ENCODE measurements at places on chromosomes 16 and 17.

- DNase-seq: peak; percentile 83
Measured at GRCh38 chr17:50630524-50631194, 4.0 kb upstream of the ABCC3 start.

DNA sequence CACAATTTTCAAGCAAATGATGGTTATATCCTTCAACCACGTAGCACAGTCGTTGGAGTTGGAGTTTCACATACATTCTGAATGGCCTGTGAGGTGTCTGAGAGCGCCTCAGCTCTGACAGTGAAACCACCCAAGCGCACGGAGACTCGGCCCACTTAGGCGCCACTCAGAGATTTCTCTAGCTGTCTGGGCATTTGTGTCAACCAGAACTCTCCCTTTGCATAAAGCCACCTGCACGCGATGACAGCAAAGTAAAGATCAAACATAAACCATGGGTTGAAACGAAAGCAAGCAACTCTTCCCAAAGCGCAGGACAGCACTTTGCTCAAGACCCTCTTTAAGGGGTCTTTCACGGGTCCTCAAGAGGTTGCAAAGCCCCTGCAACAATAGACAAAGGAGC, 533 bp downstream of the SLC6A4 start:
- no peak for DNase-seq

GRCh38 chr17:19238167-19238505, 970 bp downstream of the EPN2 start:
- DNase-seq: peak; percentile 53

DNA sequence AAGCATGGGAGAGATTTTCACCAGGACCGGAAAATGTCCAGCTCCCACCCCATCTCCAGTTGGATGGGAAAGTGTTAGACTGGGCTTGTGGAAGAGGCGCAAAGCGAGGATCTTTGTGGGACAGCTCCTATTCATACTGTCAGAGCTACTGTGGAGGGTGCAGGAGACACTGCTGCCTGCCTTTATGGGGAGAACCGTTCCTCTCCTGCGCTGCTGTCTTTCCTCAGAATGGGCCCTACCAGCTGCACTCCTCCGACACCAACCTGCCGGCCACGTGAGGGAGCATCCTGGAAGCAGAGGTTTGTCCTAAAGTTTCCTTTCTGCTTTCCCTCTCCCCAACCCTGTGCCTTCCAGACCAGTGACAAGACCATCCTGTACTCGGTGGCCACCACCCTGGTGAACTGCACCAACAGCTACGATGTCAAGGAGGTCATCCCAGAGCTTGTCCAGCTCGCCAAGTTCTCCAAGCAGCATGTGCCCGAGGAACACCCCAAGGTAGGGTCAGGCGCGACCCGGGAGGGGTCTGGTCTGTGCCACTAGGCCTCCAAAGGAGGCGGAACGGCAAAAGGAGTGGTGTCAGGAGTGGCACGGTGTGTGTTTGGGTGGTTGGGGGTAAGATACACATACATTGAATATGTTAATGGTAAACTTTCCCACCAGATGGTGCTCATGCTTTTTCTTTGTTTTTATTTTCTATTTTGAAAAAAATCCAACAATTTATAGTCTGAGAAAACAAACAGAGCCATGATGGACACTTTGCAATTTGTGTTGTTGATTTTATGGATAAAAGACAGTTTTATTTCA, 23.0 kb downstream of the SLC35G3 start:
- peak; percentile 34 for DNase-seq

DNA sequence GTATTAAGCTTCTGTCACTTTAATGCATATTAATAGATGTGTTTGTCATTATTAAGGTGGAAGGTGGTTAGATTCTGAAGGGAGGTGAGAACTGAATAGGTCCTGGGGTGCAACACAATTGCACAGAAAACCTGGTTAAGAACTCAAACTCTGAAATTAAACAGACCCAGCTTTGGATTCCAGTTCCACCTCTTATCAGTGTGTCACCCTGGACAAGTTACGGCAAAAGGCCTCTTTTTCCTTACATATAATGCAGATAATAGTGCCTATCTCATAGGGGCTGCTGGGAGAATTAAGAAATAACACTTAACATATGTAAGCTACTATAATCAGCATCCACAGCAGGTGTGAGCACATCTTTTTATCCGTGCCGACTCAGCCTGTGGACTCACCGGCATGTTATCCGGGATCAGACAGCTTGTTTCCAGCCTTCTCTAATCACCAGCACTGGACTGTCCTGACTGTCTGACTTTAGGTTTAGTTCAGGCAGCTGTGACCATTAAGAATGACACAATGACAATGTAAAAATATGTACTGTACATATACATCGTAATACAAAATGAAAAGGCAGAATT, 31.4 kb downstream of the TEX2 start:
- no peak for DNase-seq

GRCh38 chr17:48441231-48441711, 11.3 kb upstream of the SKAP1 start:
- no peak for DNase-seq

DNA sequence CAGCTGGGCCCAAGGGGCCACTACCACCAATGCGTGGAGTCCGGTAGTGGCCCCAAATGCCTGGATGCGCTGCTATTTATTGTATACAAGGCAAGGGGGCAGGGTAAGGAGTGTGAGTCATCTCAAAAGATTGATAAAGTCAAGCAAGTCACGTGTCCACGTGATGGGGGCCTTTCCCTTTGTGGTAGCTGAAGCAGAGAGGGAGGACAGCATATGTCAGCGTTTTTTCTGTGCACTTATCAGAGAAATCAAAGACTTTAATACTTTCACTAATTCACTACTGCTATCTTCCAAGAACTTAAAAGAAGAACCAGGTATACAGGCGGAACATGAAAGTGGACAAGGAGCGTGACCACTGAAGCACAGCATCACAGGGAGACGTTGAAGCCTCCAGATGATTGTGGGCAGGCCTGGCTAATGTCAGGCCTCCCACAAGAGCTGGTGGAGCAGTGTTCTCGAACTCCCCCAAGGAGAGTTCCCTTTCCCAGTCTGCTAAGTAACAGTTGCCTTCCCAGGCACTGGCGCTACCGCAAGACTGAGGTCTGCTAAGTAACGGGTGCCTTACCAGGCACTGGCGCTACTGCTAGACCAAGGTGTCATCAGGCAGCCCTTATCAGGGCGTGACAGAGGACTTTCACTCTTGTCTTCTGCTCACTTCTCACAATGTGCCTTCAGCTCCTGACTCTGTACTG, 10.8 kb upstream of the ASB16 start:
- DNase-seq: no peak

DNA sequence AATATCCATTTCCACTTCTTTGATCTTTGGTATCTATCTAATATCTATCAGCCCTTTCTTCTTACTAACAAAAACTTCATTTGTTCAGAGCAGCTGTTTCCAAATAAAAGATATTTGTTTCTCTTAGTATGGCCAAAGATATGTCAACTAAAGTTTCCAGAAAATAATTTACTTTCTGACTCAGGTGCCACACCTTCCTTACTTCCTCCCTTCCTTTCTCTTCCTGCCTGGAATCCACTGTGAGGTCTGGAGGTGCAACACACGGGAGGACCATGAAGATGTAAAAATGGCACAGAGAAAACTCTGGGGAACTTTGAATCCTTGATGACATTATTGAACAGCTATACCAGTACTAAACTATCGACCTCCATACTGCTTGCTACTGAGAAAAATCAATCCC, 14.0 kb downstream of the MED13 start:
- DNase-seq: no peak

DNA sequence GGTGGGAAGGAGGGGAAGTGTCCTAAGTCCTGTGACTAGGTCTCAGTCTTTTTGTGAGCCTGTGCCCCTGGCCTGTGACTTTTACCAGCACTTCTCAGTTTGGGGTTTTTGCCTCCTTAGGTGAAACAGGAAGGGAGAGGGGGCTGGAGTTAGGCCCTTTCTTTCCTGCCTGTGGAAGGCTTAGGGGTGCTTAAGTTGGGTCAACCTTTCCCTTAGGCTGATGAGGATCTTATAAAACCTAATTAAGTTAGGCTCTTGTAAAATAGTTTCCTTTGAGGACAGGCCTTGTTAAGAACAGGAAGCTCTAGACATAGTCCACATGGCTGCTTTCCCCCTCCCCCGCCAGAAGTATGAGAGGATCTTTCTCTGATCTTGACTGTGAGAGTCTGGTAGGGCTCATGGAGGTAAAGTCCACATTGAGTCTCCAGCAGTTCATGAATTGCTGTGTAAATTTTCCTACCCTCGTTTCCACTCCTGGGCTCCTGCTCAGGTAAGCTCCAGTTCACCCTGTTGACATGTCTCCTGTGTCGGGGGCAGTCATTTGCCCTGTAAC, 17.0 kb upstream of the DNASE1 start:
- no peak for DNase-seq

All from activated CD8-positive, alpha-beta memory T cell treated with anti-CD3 and anti-CD28 coated beads, Interleukin-2, amount 50 U/mL, for 48 hours (primary cell).